ENCODE measurements at places on chromosomes 4 and X. TPM values are rescaled to one million over a fixed set of nuclear protein-coding genes. Genes with fewer than 3 reads are reported as not detected.

DNA sequence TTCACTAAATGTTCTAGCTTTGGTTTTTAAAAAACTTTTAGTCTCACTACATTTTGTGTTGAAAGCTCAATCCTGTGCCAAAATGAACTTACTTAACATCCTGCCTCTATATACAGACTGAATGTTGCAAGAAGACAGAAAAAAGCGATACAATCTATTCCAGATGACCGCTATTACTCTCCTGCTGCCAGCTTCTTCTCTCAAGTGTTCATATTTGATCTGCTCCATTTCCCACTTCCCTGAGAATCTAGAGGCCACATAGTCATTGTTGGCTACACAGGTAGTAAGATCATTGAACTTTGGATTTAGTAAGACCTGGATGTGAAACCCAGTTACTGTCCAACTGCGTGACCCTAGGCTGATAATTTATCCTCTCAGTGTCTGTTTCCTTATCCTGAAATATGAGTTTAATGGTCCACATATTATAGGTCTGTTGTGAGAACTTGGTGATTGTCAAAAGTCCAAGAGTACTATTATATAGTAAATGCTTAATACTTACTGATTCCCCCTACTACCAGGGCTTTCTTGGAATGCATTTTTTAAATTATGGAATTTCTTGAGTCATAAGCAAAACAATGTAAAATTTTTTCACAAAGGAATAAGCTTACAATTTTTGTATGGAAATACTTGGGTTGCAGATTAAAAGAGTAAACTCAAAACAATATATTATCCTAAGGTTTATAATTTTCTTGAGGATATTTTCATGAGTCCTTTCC is 976.8 kb upstream of the ADGRL3 start:
- DNase-seq: no peak

DNA sequence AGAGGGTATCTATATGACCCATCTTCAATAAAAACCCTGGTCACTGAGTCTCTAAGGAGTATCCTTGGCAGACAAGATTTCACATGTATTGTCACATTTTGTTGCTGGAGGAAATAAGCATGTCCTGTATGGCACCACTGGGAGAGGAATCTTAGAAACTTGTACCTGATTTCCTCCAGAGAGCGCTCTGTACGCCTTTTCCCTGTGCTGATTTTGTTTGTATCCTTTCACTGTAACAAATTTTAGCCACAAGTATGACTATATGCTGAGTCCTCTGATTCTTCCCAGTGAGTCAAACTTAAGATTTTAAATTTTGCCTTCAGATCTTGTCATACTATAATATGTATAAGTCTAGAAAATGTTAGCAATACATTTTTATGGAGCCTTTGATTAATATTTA is 102.8 kb downstream of the ITIH6 start:
- DNase-seq: no peak

DNA sequence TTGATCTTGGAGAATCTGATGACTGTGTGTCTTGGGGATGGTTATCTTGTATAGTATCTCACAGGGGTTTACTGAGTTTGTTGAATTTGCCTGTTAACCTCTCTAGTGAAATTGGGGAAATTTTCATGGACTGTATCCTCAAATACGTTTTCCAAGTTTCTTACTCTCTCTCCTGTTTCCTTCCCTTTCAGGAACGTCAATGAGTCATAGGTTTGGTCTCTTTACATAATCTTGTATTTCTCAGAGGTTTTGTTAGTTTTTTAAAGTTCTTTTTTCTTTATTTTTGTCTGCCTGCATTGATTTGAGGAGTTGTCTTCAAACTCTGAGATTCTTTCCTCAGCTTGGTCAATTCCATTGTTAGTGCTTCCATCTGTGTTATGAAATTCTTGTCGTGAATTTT is 227.7 kb upstream of the GPRIN3 start:
- DNase-seq: no peak

DNA sequence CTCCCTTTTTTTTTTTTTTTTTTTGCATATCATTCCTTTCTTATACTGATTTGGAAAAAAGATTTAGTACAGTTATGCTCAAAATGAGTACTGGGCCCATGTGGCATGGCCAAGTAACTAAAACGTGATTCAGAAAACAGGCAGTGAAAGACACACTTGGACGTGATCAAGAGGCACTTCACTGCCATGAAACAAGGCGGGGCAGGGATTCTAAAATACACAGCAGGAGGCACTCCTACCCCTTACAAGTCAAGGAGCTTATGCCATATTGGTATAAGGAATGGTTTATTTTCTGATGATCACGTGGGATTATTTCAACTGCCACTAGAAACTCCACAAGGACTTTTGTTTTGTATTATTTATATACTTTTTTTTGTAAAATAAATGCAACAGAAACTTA is 72.0 kb downstream of the CHST7 start:
- no peak for DNase-seq

DNA sequence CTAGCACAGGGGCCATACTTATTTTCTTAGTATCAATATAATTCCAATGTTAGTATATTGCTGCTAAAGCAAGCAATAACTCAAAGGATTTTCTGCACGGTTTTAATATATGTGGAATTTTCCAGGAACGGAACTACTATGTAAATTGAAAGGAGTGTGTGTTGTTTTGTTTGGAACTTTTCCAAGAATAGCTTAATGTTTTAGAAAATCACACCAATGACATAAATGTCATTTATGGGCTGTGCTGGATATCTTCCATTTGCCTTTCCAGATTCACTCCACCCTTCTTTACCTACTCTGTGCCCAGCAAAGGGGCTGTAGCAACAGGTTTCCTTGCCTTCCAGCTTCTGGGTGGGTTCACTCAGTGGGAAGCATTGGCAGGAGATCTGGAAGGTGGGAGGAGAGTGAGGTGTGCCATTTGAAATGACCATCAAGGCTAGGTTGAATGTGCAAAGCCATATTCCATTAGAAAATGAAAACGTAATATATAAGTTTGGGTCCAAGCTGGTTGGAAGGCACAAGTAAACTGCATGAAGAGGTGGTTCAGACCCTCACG is 25.2 kb upstream of the ZFX start:
- no peak for DNase-seq

GRCh38 chr4:46648088-46648744 is 258.3 kb upstream of the GABRA2 start:
- no peak for DNase-seq

DNA sequence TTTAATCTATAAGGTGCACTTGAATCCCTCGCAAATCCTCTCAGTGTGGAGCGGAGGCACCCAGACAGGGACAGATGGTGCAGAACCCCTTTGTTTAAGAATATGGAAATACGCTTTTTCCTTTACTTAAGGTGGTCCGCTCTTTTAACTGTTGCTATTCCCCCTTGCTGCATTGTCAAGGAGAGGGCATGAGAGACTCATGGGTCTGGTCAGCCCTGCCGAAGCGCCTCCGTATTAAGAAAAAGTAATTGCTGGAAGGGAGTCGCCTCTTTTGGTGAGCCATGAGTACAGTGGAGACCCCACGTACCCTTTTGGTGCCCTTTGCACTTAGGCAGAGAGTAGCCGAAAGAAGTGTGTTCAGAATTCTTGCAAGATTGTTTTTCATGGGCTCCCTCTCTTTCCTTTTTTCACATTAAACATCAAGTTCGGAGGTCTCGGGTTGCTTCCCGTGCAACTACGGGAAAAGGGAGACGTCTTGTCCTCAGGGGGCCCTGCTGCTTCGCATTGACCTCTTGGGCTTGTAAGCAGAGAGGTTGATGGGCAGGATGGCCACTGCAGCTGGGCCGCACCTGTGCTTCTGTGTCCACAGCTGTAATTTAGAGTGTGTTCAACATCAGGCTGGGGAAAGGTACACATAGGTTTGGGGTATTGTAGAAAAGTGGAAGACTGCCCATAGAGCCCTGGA is 109.6 kb downstream of the SPRY1 start:
- no peak for DNase-seq

GRCh38 chr4:78776729-78777575 is 802 bp downstream of the BMP2K start:
- no peak for DNase-seq

DNA sequence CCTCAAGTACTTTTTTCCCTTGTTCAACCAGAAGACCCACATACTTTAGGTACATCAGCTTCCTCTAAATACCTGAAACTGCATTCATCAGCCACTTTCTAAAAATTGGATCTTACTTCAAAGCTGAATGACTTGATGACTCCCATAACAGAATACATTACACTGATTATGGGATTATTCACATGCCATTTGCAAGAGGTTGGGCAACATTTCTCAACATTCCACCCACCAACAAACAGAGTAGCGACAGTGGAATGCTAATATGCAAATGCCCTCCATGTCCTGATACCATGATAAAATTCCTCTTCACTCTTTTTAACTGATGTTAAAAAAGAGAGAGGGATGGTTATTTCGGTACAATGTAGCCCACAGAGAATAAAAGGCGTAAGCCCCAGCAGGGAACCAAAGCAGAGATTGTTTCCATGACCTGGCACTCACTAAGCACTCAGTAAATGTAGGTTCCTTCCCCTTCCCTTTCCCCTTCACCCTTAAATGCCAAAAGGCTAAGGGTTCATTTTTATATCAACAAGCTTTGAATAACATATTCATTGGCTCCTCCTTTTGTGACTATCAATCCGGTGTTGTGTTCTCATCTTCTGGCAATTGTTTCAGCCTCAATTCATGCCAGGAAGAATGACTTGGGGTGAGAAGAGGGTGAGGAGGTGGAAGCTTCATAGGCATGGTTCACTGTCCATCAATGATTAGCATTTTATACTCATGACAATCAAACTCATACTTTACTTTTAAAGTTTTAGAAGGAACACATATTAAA is 317.2 kb downstream of the DHX15 start:
- DNase-seq: no peak

- DNase-seq: no peak
These were observed 802.4 kb upstream of the HS3ST1 start for GRCh38 chr4:12231098-12231497.

DNA sequence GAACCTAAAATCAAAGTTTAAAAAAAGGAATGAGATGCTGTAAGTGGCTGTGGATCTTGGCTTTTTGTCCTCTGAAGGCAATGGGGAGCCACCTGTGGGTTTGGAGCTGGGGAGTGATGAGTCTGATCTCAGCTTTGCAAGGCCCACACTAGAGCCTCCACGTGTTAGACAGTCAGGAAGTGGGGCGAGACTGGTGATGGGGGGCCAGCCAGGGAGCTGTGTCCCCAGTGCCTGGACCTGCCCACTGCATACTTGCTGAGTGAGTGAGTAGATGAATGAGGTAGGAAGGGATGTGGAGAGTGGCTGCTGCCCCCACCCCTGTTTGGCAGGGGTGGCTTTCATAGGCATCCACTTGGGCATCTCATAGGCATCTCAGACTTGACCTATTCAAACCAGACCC is 84.0 kb downstream of the NHSL2 start:
- DNase-seq: no peak

STS gene
- 4.5 TPM for total RNA-seq

PDE6B gene
- 9.0 TPM for total RNA-seq

BEX5 gene
- not detected for total RNA-seq
